ENCODE measurements at places on chromosomes 6 and 20.

- DNase-seq, result no peak
Observed at GRCh38 chr6:3857468-3858456, 8.6 kb downstream of the FAM50B start.

GRCh38 chr6:128244751-128245405 lies 275.5 kb downstream of the PTPRK start:
- no peak for DNase-seq

GRCh38 chr20:46305973-46306360 lies 2.3 kb downstream of the CDH22 start:
- no peak for DNase-seq

DNA sequence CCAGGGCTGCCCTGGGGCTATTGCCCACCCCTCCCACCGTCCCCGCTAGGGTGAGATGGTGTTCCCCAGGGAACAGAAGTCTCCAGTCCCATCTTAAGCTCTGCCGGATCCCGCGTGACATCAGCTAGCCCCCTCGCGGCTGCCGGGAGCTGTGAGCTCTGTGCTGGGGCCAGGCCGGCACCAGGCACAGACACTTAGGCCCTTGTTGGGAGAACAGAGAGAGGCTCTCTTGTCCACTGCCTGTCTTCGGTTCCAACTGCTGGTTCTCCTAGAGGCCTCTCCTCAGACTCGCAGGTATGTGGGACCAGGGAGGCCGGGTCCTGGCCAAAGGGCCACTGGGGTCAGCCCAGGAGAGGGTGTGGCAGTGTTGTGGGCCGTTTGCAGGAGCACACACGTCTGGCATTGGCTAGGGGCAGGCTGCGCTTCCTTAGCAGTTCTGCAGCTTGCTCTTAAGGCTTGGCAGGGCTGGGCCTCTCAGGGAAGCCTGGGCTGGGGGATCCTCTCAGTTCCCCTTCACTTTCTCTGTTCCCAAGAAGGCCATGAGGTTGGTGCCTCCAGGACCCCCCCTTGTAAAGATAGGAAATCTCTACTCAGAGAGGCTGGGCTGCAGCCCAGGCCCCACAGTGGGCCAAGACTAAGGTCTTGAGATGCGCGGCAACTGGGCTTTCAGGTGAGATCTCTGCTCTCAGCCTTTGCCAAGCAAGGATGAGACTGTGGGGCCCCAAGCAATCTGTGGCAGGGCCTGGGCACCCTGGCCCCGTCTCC lies 6.3 kb downstream of the SGK2 start:
- DNase-seq, result no peak
